Ascending aorta (tissue), 2 donors: ENCODE measurements at places on chromosomes 5 and 9. TPM values are rescaled to one million over a fixed set of nuclear protein-coding genes. Genes with fewer than 3 reads are reported as not detected.

Gene TRIM7
- 6.1 TPM for total RNA-seq

Gene PRR7
- 18.1 TPM for total RNA-seq

DNA sequence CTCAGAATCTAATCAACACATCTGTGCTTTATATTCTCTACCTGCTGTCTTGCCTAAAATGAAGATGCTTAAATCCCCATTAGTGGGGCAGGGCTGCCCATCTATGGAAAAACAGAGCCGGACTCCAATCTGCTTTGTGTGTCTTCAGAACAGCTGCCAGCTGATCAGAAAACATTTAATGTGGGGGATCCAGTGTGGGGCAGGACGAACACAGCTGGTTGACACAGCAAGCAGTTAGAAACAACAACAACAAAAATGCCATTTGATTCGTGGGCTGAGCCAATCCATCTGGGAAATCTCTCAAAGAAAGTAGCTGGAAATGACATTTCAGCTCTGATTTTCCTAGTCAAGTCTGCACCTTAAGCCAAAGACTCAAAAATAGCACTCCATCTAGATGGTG is 99.8 kb downstream of the PPP2R2B start:
- no peak for DNase-seq

- DNase-seq, result no peak
Measured at GRCh38 chr5:93800988-93801811, 59.8 kb upstream of the POU5F2 start.

- no peak for DNase-seq
Measured at GRCh38 chr5:114053372-114053771, 308.5 kb upstream of the KCNN2 start.

DNA sequence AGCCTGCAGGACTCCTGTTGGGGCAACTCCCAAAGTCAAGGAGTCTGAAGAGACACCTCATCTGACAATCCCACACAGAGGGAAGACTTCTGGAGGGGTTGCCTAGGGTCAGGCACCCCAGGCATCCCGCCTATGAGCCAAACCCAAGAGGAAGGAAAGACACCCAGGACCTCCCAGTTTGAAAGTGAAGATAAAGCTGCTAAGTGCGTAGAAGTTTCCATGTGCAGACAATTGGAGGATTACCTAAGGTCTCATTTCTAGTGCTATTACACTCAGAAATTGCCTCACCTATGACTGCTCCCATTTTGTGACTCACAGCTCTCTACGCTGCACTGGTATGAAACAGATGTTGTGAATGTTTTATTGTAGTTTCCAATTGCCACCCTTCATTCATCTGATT is 322.9 kb downstream of the SLIT3 start:
- no peak for DNase-seq

DNA sequence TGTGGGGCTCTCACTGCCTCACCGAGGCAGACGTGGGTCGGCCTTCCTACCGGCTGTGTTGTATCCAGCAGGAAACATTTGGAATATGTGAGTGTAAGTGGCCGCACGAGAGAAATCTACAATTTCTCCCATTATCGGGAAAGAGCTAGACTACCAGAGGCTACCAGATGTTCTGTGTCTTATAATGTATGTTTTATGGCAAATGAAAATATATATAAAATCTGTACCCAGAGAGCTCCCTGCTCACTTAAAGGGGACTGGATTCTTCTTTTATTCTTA is 69.5 kb upstream of the PITX1 start:
- peak; percentile 8 for DNase-seq

Gene PROB1
- 4.3 TPM for total RNA-seq

- no peak for DNase-seq
Measured at GRCh38 chr5:175677571-175677970, 19.7 kb downstream of the HRH2 start.

DNA sequence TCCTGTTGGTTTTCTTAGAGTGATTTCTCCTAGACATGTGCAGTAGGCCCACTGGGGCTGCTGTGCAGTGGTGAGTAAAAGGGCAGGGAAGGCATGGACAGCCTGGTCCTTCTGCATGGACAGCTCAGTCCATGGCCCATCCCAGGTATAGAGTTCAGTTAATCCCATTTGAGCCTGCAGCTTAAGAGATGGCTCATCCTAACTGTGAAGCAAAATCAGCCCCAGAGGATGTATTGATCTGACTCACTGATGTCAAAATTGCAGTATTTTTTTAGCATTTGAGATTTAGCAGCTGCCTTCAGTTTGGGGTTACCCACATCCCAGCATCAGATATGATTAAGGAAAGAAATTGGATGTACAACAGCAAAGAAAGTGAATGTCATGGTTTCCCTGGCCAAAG is 93.4 kb downstream of the PDE6A start:
- no peak for DNase-seq

DNA sequence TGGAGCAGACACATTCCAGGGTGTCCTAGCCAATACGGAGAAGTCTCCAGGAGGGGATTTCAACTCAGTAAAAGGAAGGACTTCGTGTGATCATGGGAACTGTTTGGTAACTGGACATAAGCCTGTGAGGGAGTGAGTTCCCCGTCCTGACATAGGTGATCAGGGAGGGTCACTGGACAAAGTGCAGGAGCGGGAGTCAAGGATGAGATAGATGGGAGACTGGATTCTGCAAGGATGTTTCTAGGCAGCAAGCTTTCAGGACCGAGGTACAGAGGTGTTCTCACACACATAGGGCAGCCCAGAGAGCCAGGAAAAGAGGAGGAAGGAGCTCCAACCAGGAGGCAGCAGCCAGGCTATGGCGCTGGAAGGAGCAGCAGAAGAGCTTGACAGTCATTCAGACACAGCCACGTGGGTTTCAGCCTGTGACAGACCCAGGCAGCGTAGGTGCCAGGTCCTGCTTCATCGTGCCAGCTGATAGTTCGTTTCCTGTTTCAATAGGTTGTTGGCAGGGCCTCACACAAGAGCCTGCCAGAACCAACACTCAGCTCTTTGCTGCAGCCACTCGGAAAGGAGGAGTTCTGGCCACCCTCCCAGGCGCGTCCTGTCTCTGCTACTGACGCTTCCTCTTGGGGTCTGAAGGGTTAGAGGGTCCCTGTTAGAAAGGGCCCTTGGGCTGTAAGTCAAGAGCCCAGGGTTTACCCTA is 84.1 kb downstream of the AMBP start:
- peak; percentile 69 for DNase-seq

Gene MFAP3
- 58.4 TPM for total RNA-seq

DNA sequence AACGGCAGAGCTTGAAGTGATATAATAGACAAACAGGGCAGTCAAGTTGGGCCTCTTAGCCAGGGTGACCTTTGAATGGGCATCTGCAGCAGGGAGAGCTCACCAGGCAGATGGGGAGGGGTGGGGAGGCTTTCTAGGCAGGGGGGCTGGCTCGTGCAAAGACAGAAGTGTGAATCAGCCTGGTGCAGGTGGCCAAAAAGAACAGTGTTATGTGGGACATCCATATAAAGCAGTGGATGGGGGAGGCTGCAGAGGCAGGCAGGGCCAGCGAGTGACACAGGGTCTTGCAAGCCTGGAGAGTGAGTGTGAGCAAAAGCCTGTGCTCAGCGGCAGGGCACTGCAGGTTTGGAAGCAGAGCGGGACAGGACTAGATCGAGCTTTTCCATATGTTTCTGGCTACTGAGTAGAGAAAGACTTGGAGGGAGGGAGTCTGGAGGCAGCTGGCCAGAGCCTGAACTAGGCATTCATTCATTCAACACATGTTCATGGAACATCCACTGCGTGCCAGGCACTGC is 14.2 kb upstream of the TTLL11 start:
- no peak for DNase-seq

DNA sequence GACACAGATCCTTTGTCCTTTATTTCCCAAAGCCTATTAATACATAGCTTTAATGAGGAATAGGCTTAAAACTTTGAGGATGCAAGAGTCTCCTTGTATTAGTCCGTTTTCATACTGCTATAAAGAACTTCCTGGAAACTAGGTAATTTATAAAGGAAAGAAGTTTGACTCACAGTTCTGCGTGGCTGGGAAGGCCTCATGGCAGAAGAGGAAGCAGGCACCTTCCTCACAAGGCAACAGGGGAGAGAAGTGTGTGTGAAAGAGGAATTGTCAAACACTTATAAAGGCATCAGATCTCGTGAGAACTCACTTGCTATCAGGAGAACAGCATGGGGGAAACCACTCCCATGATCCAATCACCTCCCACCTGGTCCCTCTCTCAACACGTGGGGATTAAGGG is 5.4 kb upstream of the CLK4 start:
- no peak for DNase-seq

DNA sequence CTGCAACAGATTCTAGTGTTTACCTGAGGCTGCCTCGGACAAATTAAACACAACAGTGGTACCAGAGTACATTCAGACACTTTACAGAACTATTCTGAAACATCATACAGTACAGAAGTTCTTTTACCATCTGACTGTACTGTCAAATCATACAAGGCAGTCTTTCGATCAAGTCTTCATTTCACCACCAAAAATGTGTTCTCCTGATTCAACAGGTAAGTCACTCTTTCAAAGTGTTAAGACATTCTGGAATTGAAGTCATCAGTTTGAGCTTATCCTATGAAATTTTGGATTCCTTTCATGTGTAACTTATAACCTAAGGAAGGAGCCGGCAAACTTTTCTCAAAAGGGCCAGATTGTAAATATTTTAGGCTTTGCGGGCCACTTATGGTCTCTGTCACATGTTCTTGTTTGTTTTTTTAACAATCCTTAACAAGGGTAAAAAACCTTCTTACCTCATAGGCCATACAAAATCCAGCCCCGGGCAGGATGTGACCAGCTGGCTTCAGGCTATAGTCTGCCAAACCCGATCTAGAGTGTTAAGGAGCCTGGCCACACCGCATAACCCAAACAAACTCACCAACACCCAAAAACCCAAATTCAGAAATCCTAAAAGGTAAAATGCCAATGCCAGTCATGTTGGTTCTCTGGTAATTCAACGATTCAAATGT is 151.6 kb downstream of the DENND1A start:
- DNase-seq, result no peak

GRCh38 chr9:121929893-121930875 is 162.9 kb downstream of the TTLL11 start:
- no peak for DNase-seq

- no peak for DNase-seq
Measured at GRCh38 chr9:115022760-115023434, 92.5 kb upstream of the TNFSF8 start.

Gene CTNND2
- total RNA-seq, result 0.11 TPM

DNA sequence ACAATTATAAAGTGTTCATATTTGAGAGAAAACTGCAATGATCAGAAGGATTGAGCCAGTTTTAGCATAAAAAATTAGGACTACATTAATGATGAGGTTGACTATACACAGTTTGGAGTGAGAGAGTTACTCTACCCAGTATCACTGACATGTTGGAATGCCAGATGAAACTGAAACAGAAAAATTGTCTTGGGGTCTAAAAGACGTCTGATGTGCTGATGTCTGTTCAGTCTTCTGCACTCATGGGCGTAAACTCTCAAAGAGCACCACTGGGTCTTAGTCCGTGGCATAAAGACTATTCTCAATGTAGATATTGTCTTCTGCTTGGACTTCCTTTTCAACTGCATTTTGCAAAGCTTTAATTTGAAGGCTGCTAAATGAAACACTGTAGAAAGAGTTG is 29.5 kb downstream of the HAVCR1 start:
- DNase-seq, result no peak

GRCh38 chr5:137997726-137998213 is 35.1 kb downstream of the FAM13B start:
- no peak for DNase-seq

DNA sequence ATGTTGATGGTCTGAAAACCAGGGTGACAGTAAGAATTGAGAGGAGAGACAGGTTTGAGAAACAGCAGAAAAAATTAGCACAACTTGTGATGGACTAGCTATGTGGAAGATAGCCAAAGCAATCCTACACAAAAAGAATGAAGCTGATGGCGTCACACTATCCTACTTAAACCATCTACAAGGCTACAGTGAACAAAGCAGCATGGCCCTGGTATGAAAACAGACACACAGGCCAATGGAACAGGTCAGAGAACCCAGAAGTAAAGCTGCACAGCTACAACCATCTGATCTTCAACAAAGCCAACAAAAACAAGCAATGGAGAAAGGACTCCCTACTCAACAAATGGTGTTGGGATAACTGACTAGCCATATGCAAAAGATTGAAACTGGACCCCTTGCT is 7.5 kb upstream of the UBE2R2 start:
- DNase-seq, result no peak

Gene INIP
- 37.8 TPM for total RNA-seq

DNA sequence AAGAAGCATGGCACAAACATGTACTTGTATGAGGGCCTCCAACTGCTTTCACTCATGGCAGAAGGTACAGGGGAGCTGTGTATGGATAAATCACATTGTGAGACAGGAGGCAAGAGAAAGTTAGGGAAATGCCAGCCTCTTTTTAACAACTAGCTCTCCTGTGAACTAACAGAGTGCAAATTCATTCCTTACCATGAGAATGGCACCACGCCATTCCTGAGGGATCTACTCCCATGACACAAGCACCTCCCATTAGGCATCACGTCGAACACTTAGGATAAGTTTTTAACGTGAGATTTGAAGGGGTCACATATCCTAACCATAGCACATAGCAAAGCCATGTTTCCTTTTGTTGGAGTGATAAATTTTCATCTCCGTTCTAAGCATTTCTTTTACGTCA is 747.2 kb upstream of the CHD1 start:
- DNase-seq, result no peak

DNA sequence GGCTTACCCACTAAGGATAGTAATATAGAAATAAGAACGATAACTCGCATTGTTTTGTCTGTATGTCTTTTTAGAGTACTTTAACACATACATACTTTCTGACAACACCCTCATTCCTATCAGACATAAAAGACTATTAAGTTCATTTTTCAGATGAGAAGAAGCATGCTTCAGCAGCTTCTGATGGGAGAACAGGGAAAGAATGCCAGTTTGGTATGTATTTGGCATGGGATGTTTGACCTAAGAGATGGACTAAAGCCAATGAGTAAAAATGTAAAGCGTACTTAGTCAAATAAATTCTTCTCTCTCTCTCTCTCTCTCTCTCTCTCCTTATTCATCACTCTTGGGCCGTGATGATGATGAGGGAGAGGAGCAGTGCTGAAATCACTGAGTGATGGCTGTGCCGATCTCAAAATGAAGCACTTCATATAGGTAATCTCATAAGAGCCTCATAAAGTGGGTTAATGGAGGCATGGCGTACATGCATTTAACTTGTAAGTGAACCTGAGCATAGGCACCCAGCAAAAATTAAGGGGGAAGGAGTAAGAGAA is 71.5 kb downstream of the SLIT3 start:
- DNase-seq, result no peak

Gene C7
- total RNA-seq, result 179 TPM

- DNase-seq, result no peak
Measured at GRCh38 chr9:37405350-37405749, 17.1 kb upstream of the GRHPR start.

DNA sequence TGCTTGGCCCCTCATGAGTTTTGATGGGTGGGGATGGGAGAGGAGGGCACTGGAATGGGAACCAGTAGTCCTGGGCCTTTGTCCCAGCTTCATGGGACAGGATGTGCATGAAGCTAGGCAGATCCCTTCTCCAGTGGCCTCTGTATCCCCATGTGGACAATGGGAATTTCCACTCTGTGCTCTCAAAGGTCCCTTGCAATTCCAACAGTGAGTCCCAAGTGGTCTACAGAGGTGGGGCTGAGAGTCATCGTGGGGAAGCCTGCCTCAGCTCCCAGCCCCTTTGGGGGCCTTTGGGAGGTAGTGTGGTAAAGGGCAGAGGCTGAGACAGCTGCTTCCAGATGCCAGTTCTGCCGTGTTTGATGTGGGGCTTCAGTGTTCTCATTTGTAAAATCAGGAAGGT is 1.9 kb upstream of the PHYHD1 start:
- no peak for DNase-seq

- DNase-seq, result no peak
Measured at GRCh38 chr5:36763454-36763853, 113.1 kb upstream of the NIPBL start.

- no peak for DNase-seq
Measured at GRCh38 chr5:60056191-60056590, 162.7 kb upstream of the PDE4D start.
